ENCODE measurements at places on chromosomes 2 and 18.
A peak's percentile ranks its signal among the peaks of the same experiment; 100 is the strongest.

DNA sequence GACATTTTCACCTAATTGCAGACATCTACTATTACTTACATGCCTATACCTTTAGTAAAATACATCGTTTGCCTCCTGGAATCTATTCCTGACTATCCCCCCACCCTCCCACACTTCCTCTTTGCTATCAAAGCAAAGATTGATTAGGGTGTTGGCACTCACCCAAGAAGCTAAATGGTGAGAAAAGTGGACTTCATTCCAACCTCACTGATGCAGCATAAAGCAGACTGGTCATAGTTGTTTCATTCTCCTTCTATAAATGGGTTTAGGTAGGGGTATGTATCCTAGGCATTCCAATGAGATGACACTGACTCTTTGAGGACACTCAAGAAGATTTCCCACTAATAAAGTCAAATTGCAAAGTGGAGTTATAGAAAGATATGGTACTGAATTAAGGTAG, 97.4 kb downstream of the LRP1B start:
- DNase-seq: no peak

GRCh38 chr2:30527411-30527810, 80.4 kb downstream of the LCLAT1 start:
- no peak for DNase-seq

DNA sequence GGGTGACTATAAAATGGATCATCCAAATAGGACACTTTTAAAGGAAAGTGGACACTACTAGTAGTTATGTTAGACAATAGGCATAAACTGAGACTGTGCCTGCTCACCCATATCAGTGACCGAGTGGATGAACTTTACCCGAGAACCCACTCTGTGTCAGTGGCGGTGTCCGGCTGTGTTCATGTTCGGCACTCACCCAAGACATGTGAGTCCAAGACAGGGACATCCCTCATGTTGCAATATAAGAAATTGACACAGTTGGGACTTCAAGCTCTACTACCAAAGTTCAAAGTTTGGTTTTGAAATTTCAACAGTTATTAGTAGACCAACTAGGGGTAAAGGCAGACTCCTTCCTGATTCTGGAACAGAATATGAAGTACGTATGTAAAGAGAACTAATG, 326.3 kb upstream of the TNP1 start:
- no peak for DNase-seq

GRCh38 chr2:159145745-159146354, 140.7 kb downstream of the WDSUB1 start:
- no peak for DNase-seq

DNA sequence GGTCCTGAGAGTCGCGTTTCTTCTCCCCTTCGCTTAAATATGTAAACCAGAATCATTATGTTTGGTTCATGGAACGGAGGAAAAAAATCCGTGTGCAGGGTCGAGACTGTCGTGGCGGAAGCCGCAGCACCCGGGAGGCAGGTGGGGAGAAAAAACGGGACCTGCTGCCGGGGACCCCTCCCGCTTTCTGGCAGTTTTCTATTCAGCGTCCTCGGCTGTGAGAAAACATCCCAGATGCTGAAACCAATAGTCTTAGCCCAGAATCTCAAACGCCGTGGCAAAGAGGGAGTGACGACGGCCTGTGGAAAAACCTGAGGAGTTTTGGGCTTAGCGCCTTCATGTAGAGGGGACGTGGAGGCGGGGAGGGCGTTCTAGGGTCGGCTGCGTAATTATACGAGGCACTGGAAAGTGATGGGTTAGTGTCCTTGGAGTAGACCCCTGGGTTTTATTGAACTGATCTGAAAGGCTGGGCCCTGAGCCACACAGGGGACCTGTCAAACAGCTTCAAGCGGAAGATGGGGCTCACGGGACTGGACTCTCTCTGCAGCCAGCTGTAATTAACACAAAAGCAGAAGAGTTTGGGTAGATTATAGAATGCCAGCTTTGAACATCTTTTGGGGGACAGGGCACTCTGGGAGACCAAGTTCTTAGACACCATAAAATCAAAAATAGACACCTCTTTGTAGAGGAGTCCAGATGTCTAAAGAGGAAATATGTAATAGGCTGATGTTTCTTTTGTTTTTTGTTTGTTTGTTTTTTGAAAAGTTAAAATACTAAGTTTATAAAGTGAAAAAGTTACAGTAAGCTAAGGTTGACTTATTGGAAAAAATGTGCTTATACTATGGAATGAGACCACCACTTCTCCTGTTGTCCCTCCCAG, 834 bp upstream of the BUB1 start:
- DNase-seq: peak; percentile 22

DNA sequence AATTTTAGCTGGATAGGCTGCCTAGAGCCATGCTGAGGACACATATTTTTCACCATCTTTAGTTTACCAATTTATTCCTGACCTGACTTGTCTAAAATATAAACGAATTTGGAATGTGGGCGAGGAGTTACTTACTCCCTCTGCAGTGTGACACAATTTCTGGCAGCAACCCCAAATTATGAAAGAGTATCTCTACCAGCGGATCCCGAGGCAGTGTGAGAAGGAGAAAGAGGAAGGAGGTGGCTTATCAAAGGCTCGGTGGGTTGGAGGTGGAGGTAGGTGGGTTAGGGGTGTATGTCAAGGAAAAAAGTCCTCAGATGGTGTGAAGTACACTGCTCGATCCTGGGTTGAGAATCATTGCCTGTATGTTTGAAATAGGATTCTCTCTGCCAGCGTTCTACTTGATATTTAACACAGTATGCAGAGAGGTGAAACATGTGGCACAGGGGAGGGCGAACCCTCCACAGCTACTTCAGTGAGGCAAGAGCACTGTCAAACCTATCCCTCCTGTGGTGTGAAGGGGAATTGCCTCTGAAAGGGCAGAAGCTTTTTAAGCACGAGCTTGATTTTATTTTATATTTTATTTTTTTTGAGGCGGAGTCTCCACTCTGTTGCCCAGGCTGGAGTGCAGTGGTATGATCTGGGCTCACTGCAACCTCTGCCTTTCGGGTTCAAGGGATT, 76.0 kb downstream of the RFTN2 start:
- DNase-seq: peak; percentile 23

DNA sequence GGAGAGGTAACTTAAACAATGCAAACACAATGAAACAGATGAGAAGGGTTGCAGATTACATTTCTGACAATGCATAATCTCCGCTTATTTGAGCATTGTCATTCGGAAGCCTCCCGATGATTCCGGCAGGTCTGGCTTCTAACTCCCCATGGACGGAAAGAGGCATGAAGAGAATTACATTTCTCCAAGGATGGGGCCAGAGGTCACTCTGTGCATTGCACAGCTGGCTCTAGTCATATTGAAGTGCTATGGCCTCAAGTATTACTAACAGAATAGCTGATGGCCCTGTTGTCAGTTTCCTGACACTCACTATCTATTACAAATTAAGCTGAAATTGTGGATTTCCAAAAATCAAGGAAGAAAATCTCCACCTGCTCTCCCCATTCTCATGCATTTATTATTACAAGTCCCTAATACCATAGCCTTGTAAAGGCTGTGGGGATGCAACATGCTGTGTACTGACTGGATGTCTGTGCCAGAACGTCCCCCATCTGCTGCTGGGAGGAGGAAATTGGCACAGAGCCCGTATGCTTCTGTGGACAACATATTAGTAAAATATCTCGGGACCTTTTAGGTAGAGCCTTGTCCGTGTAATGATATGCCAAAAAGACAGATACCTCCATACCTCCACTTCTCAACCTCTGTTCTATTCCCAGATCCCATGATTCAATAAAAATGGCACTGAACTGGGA, 168.1 kb downstream of the SETBP1 start:
- no peak for DNase-seq

DNA sequence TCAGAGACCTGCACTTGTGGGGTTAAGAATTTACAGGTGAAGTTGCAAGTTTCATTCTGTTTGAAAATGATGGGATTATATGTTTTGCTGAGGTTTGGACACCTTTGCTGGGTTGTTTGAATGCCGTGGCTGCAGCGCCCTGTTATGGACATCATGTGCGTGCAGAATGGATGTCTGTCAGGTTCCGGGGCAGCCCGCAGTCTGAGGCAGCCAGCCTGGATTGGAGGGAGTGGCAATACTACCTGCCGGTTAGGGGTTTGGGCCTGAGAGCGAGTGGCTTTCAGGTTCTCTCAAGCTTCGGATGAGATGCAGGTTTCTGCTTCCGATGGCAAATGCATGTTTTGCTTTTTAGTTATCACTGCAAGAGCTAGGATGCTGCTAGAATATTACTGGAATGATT, 1.1 kb downstream of the CASP8 start:
- no peak for DNase-seq

GRCh38 chr2:157172866-157173578, 84.5 kb upstream of the GALNT5 start:
- no peak for DNase-seq

GRCh38 chr18:68676913-68677312, 38.0 kb downstream of the TMX3 start:
- no peak for DNase-seq

GRCh38 chr2:144924827-144925226, 404.9 kb upstream of the ZEB2 start:
- DNase-seq: no peak

GRCh38 chr2:883260-883802, 67.3 kb upstream of the SNTG2 start:
- no peak for DNase-seq

- no peak for DNase-seq
Observed at GRCh38 chr2:113009622-113010021, 4.4 kb downstream of the IL36A start.

DNA sequence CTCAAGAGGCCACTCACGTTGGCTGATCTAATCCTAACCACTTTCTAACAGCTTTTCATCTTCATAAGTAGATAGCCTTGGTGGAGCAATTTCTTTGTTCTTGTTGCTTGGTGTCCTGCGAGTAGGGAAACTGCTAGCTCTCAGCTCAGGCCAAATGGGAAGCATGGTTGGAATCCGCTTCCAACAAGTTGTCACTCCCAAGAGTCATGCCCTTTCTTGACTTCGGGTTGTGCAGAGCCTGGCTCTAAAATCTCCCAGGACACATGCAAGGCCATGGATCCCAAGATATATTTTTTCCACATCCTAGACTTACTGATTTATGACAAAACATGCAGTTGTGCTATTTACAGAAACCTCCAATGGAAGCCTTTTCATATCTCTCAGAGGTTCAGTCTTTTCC, 7.3 kb upstream of the MATN3 start:
- no peak for DNase-seq

DNA sequence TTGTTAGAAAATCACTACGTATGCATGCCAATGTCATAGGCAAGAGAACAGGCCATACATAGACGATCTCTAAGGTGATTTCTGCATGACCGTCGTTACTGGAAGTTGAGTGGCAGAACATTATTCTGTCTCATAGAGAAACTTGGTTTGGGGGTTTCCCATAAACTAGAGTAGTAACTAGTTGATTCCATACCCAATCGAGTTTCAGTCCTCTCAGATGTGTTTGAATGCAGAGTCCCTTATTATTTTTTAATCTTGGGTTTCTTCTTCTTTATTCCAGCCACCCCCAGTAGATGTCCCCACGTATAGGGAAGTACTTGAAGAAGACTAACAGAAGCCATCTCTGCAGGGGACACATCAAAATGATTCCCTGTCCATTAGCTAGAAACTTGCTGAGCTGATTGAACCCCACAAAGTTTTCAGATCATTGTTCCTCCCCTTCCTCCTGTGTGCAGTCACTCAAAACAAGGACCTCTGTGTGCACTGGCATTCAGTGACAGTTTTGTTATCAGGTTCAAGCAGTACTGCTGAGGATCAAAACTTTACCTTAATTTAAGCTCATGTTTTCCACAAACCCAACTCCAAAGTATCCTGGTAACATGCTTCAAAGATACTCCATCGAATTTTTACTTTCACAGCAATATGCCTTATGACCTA, 68.4 kb upstream of the CDCA7 start:
- no peak for DNase-seq

GRCh38 chr2:197011801-197012641, 85.5 kb upstream of the PGAP1 start:
- DNase-seq: no peak

DNA sequence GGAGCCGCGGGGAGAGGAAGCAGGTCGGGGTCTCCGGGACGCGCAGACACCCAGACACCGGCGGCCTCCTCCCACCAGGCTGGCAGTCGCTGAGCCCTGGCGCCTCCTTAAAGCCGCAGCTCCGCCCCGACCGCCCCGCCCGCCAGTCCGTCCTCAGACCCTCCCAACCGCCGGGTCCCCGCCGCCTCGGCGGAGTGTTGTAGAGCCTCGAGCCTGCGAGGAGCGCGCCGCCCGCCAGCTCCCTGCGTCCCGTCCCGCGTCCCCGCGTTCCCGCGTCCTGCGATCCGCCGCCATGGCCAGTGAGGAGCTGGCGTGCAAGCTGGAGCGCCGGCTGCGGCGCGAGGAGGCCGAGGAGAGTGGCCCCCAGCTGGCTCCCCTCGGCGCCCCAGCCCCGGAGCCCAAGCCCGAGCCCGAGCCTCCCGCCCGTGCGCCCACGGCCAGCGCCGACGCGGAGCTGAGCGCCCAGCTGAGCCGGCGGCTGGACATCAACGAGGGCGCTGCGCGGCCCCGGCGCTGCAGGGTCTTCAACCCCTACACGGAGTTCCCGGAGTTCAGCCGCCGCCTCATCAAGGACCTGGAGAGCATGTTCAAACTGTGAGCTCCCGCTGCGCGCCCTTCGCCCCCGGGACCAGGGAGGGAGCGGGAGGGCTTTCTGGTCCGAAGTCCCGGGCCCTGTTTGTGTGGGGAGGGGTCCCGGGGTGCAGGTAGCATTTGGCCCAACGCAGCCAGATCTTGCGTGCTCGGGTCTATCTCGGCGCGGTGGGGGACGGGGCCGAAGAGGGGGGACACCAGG, at the start of gene EFHD1:
Gene EFHD1, plus strand, starts transcription at position 192 of the 793 bp plus-strand sequence. Its CDS starts 101 bp downstream, at position 293.
- DNase-seq: peak; percentile 13

GRCh38 chr2:100852999-100853908, 33.3 kb downstream of the NPAS2 start:
- DNase-seq: no peak

GRCh38 chr18:56173542-56174220, 464.7 kb downstream of the TXNL1 start:
- DNase-seq: no peak

- no peak for DNase-seq
Observed at GRCh38 chr2:220152281-220152935, 525.0 kb downstream of the SLC4A3 start.

- DNase-seq: no peak
Observed at GRCh38 chr18:29057703-29058102, 880.8 kb upstream of the CDH2 start.

Data from SW 1271 (cell line).